ENCODE measurements at places on chromosomes 12 and 14.

GRCh38 chr14:104743461-104744380 is 9.2 kb upstream of the SIVA1 start:
- no peak for DNase-seq

GRCh38 chr12:80282226-80282625 is 161.8 kb upstream of the PTPRQ start:
- DNase-seq = no peak

GRCh38 chr14:22478247-22478646 is 110.8 kb downstream of the DAD1 start:
- no peak for DNase-seq

DNA sequence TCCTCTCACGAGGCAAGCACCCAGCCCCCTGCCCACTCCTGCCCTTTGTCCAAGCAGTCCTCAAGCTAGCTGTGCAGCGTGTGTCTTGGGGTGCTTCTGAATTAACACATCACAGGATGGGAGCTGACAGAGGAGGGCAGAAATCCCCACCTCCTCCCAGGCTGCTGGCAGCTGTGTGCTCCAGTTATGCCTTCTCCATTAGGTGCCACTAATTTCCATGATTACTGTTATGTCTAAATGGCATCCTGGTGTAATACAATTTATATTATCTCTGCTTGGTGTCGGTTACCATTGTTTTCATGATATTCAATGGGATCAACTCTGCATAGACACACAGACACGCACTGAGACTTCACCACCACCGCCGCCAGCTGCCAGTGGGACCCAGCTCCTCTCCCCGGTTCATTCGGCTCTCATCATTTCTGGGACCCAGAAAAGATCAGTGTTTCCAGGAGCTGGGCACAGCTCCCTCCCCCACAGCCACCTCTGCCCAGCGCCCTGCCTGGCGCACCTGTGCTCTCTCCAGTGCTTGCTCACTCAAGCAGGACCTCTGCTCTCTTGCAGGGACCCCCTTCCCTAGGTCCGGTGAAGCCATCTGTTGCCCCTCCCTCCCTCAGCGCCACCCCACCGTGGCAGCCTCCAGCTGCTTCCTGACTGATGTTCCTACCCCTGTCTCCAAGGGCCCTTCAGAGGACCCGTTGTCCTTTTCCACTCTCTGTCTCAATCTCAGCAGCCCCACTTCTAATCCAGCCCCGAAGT is 167.5 kb upstream of the FKBP4 start:
- DNase-seq = no peak

DNA sequence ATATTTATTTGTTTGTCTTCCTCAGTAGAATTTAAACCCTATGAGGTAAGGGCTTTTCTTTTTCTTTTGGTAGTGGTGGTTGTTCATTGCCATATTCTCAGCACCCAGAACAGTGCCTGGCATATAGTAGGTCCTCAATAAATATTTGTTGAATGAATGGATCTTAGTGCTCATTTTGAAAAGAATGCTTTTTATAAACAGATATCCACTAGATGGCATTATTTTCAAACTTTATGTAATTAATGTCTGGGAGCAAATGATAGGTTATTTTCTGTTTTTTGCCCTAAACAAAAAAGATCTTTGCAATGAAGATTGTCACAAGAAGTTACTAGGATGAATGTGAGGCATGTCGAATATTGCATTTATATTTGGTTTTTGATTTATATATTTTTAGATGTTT is 64.1 kb downstream of the RAD51B start:
- DNase-seq = no peak

- no peak for DNase-seq
Measured at GRCh38 chr14:36215217-36215598, 38.7 kb upstream of the PTCSC3 start.

- no peak for DNase-seq
Measured at GRCh38 chr12:21881965-21882364, 59.3 kb downstream of the ABCC9 start.

DNA sequence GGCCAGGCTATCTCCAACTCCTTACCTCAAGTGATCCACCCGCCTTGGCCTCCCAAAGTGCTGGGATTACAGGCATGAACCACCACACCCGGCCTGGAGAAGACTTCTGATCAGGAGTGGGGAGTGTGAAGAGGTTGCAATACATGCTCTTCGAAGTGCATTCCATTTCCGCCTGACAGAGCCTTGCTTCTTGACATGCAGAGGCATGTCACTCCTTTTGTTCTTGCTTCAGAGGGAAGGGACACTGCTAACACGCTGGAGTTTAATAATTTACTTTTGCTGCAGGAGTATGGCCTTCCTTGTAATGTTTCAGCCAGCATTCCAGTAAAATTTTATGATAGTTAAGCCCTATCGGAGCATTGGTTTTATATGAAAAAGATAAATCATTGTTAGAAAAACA is 74.9 kb downstream of the SLC25A47 start:
- DNase-seq = no peak

- DNase-seq = no peak
Measured at GRCh38 chr12:76569685-76570604, 10.4 kb upstream of the OSBPL8 start.

- DNase-seq = no peak
Measured at GRCh38 chr14:63078569-63078968, 33.3 kb upstream of the KCNH5 start.

- DNase-seq = no peak
Measured at GRCh38 chr12:25583545-25583944, 30.5 kb upstream of the LMNTD1 start.

GRCh38 chr12:46212108-46212982 is 56.5 kb downstream of the SLC38A1 start:
- no peak for DNase-seq

GRCh38 chr12:43912859-43913258 is 77.0 kb downstream of the TMEM117 start:
- DNase-seq = no peak

DNA sequence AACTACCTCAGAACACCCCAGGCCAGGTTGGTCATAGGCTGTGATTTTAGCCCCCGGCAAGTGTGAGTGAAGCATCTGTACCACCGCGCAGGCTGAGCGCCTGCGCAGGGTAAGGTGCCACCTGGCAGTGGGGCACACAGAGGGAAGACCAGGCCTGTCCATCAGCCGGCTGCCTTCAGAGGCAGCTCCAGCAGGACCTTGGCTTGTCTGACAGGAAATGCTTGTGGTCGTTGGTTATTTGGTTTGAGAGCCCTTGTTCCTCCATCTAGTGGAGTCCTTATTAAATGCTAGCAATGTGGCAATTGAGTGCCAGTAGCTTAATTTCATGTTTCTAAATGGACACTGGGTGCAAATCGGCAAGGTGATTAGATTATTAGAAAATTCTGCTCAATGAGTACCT is 27.5 kb downstream of the SLC25A29 start:
- no peak for DNase-seq

DNA sequence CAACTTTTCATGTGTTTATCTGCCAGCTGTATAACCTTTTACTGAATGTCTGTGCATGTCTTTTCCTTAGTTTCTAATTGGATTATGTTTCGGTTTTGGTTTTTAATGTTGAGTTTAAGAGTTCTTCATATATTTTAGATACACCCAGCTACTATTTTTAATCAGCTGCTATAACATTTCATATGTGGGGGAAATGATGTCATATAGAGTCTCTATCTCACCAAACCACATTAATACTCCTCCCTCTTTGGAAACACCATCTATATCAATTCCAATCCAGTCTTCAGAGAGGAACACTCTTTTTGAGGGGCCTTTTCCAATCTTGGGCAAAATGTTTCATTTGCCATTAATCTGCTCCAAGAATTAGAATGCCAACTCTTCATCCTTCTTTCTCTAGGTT is 28.5 kb upstream of the GCH1 start:
- no peak for DNase-seq
